ENCODE measurements at places on chromosomes 5 and 9.

GRCh38 chr5:33685873-33686755 is 205.7 kb downstream of the ADAMTS12 start:
- no peak for DNase-seq

GRCh38 chr5:80093796-80094195 is 58.6 kb downstream of the THBS4 start:
- DNase-seq = no peak

- DNase-seq = no peak
Measured at GRCh38 chr5:97355775-97356174, 172.7 kb upstream of the RIOK2 start.

DNA sequence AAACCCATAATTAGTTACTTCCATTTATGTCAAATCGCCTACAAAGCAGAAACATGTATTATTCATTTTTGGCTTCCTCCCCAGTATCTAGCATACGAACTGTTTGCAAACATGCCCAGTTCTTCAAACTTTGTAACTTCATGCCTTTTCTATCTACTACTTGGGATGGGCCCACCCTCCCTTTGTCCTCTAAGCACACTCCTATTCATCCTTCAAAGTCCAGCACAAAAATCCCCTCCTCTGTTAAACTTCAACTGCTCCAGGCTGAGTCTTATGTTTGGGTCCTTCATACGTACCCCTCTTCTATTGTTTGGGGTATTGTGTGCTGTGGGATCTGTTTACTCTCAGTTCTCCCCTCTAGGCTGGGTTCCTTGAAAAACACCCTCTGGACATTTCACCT is 55.5 kb downstream of the KCNIP1 start:
- no peak for DNase-seq

DNA sequence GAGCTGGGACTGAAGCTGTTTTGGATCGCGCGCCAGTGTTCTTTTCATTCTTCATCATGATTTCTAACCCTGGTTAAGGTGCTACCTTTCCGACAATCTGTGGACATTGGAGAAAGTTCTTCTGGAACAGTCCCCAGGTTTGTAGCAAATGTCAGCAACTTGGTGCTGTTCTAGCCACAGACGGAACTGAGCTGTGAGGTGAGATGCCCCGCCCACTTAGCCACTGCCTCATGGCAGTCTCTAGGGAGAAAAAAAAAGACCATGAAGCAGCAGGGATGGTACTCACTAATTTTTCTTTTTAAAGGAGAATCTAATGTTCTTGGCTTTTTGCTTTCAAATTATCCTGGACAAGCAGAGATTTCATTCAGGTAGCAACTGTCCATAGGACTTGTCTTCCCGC is 72.1 kb upstream of the STK32A start:
- DNase-seq = no peak

GRCh38 chr9:130732136-130732535 is 38.6 kb downstream of the EXOSC2 start:
- DNase-seq = no peak

GRCh38 chr5:60010853-60011252 is 117.3 kb upstream of the PDE4D start:
- DNase-seq = no peak

DNA sequence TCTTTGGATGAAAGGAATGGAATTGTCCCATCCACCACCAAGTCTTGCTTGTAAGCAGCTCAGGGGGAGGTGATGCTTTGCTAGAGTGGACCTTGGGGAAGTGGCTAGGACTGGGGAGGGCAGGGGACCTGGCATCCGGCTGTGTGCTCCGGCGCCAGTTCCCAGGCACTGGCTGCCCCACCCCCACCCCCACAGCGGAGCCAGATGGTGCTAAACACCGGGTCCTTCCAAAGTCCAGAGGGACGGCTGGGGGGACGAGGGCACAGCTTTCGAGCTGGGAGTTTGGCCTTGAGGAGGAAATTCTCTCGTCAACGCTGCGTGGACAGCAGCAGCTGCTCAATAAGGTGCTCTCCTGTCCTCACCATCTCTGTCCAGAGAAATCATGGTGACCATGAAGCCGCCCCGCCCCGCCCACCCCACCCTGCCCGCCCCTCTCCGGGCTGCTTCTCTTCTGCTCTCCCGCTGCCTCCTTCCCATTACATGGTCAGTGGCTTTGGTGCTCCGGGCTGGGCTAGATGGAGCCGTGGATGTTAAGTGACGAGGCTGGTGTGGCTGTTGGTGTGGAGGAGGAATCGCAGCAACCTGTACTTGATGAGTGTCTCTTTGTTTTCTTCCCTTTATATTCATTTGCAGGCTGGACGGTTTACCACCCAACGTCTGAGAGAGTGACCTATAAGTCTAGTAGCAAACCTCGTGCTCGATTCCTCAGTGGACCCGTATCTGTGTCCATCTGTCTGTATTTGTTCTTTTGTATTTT is 115.7 kb downstream of the WNK2 start:
- DNase-seq = no peak

DNA sequence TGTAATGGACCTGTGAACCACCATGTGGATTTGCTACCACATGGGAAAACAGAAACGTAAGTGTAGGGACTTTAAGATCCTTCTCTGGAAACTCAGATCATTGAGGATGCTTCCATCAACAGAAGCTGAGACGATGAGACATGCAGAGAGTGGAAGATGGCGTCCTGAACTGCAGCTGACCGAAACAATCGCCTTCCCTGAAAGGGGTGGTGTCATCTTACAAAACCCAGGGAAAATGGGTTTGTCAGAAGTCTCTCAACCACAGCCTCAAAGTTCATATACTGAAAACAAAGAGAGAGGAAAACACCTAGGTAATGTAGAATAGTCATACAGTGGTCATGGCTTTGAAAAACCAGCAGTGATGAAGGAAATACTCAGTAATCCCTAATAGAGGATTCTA is 6.6 kb upstream of the PTPN3 start:
- no peak for DNase-seq

DNA sequence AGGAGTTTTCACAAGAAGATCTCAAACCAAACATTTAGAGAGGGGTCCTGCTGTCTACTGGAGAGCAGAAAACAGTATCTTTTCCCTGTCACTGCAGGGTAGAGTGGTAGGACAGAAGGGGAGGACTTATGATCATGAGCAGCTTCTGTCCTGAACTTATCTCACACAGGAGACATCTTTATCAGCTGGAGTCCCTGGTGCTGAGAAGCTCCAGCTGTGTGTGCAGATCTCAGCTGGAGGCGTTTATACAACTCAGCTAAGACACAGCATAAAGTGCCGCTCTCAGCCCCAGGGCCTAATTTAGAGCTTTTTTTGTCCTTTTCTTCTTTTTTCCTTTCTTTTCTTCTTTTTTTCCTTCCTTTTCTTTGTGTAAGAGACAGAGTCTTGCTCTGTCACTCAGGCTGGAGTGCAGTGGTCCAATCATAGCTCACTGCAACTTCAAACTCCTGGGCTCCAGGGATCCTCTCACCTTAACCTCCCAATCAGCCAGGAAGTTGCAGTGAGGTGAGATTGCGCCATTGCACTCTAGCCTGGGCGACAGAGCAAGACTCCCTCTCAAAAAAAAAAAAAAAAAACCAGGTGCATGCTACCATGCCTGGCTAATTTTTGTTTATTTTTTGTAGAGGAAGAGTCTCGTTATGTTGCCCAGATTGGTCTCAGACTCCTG is 31.9 kb downstream of the CCDC125 start:
- no peak for DNase-seq

- DNase-seq = no peak
Measured at GRCh38 chr5:93277051-93277450, 304.0 kb downstream of the NR2F1-AS1 start.

DNA sequence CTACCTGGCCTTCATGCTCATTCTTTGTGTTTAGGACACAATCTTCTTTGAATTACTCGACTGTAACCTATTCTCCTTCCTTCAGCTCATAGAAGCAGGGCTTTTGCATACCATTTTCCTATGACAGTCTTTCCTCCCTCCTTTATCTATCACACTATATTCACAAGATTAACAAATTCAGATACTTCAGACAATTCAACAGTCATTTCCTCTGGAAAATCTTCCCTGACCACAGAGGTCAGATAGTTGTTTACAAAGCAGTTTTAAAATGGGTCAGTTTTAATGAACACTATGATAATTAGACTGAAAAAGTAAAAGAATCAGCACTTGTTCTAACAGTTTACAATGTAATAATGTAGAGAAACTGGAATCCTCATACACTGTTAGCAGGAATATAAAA is 4.3 kb downstream of the CAAP1 start:
- no peak for DNase-seq

DNA sequence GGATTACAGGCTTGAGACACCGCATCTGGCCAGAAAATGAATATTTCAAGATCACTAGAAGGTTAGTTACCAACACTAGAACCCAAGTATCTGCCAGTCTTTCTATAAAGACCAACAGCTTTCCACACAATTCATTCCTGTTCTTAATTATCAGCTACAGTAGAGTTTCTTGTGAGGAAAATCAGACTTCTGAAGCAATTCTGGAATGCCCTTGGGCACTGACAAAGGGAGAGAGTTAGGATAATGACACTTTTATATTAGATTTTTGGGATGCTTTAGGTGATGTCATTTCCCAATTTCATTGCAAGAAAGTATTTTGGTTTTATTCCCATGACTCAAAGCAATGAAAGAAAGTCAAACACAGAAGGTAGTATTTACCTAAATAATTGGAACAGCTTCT is 497.0 kb upstream of the TUSC1 start:
- no peak for DNase-seq

- DNase-seq = no peak
Measured at GRCh38 chr5:132785365-132785764, 8.3 kb upstream of the SEPTIN8 start.

DNA sequence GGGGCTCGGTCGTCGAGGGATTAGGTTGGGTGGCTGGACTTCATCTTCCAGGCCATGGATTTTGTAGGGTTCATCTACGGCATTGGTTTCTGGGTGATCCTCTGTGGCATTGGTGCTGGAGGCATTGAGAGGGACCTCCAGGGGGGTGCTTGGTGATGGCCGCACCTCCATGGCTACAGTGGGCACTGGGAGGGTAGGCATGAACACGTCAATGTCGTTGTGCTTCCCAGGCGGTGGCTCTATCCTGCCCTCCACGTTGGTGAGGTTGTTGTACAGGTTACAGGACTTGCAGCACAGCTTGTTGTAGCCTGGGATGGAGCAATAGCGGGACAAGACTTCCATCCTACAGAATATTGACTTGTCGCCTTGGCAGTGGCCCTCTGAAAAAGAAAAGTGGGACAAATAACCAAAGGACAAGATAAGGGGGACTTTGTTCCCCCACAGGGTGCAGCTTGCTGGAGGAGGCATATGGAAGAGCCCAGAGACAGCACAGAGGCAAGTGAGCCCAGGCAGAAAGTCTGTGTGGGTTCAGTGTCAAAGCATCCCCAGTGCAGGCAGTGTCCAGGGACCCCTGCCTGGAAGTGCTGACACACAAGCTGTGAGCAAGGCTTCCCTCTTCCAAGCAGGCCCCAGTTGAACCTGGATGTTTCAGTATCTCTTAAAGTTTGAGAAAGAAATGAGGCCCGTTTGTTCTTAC is 53.9 kb downstream of the ZNF354C start:
- DNase-seq = no peak

GRCh38 chr9:93829271-93830011 is 125.7 kb downstream of the BARX1 start:
- DNase-seq = no peak

DNA sequence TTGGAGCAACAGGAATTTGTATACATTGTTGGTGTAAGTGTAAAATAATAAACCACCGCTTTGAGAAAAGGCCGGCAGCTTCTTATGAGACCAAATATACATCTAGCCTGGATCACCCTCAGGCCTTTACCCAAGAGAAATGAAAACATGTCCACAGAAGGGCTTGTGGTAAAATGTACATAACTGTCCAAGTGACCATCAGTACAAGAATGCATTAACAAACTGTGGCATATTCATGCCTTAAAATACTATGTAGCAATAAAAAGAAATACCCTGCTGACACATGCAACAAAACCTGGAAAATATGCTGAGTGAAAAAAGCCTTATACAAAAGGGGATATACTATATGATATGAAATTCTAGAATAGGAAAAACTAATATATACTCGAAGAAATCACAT is 311.9 kb upstream of the TRPC7 start:
- DNase-seq = no peak

GRCh38 chr9:3118081-3118480 is 274.2 kb upstream of the PUM3 start:
- DNase-seq = no peak

DNA sequence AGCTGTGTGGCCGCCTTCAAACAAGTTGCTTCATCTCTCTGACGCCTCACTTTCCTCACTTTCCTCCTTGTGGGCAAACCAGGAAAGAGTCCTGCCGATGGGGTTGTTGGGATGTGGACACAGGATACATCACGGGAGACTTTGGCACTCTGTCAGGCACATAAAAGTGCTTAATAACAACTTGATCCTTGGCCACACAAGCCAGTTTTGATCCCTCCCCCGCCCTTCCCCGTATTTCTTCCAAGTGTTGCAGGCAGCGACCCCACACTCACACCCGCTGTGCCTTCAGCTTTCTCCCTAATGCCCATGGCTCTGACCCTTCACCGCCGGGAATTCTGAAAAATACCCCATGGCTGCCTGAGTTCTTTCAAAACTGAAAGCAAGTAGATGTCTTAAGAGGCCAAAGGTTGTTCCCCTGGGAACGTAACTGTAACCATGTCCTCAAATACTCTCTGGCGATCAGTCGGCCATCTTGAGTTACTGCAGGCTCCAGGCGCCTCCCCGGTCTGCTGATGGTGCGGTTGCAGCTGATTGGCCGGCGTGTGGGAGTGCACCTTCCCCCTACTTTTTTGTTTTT is 59.8 kb downstream of the ARHGEF37 start:
- DNase-seq = no peak

DNA sequence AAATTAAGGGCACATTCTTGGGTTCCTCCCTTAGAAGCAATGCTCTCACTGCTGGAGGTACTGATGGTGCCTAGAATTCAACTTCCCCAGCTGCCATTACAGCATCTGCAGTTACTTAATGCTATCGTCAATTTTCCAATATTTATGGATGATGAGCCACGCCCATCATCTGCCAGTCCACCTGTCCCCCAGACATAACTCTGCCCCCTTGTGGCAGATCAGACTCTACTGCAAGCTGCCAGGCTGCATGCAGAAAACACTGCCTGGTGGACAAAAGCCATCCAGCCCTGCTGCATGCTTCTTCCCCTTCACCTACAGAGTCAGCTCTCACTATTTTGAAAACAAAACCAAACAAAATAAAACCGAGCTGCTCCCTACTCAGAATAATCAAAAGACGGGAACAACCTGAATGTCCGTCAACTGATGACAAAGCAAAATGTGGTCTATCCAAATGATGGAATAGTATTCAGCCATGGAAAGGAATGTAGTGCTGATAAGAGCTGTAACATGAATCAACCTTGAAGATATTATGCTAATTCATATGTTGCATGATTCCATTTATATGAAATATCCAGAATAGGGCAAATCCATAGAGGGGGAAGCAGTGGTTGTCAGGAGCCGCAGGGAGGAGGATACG is 66.4 kb downstream of the RETREG1 start:
- no peak for DNase-seq

GRCh38 chr9:128906741-128907140 is 14.0 kb upstream of the PHYHD1 start:
- DNase-seq = no peak

GRCh38 chr5:113022661-113023060 is 46.1 kb downstream of the DCP2 start:
- no peak for DNase-seq

Data from activated T-helper 1 cell treated with anti-CD3 and anti-CD28 coated beads, Interleukin-2, amount 50 U/mL, for 16 hours (primary cell).